ENCODE measurements at places on chromosomes 5 and 9.

GRCh38 chr5:100517301-100517974 is 17.7 kb upstream of the FAM174A start:
- DNase-seq = no peak

GRCh38 chr5:136006761-136007251 is 22.0 kb upstream of the TGFBI start:
- peak; percentile 74 for DNase-seq

DNA sequence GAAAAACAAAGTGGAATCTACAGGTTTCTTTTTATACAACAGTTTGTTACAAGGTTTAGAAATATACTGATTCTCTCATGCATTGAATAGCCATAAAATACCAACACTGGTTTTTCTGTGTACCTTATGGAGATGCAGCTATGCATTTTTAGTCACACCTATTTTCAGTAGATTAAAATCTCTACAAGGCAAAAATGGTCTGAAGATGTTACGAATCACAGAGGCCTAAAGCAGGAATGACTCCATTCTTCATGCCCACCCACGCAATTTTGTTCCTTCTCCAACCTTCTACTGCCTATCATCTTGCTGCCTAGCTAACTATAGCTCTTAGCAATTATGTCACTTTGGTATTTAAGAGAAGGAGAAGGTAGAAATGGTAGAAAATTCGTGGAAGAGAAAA is 9.9 kb downstream of the PLK2 start:
- no peak for DNase-seq

GRCh38 chr9:127976498-127976897 is 4.3 kb downstream of the EEIG1 start:
- no peak for DNase-seq

- no peak for DNase-seq
Measured at GRCh38 chr5:63524281-63524680, 438.0 kb downstream of the HTR1A start.

DNA sequence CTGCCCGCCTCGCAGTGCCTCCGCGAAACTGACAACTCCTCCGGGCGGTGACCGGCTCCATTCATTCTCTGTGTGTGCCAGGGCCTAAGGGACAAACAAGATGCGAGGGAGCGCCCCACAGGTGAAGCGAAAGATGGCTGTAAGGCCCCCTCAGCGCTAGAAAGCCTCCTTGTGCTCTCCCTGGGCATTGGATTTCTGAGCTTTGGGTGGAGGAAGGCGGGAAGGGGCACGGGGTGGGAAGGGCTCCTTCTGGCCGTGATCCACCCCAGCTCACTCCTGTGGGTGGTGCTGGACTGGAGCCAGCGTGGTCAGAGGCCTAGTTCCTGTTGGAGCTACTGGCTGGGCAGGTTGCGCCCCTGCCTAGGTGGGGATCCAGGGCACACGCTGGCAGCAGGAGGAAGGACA is 943 bp downstream of the GALNT12 start:
- no peak for DNase-seq

DNA sequence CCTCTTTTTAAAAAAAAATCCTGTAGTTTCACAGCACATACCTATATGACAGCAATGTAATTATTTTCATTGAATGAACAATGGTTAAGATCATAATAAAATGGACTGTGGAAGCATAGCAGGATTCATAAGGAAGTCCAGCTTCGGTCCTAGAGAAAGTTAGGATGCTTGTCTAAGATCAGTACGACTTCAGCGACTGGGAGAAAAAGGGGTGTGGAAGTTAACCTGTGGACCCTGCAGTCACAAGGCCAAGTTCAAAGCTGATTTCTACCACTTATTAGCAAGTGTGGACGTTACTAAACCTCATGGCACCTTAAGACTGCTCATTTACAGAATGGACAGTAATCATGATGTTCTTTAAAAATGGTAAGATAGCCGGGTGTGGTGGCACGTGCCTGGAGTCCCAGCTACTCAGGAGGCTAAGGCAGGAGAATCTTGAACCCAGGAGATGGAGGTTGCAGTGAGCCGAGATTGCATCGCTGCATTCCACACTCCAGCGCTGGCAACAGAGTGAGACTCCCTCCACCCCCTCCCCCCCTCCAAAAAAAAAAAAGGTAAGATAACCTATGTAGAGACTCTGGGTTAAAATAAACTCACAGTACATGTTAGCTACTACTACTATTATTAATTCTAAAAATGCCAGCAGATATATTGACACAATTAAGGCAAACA is 71.6 kb upstream of the PCA3 start:
- DNase-seq = no peak

DNA sequence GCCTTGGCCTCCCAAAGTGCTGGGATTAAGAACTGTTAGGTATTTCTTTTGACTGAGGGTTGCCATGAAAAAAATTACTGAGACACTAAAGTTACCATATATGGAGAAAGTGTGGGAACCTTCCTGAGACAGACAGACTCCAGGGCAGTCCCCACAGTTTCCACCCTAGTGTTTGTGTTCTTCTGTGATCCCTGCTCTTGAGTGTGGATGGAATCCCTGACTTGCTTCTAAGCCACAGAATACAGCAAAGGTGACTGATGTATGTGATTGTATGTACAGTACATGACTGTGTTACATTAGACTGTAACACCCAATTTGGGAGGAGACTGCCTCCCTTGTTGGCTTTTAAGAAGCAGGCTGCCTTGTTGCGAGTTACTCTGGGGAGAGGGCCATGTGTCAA is 24.7 kb upstream of the ADAM19 start:
- no peak for DNase-seq

- DNase-seq = no peak
Measured at GRCh38 chr5:167934551-167934971, 356.9 kb upstream of the WWC1 start.

DNA sequence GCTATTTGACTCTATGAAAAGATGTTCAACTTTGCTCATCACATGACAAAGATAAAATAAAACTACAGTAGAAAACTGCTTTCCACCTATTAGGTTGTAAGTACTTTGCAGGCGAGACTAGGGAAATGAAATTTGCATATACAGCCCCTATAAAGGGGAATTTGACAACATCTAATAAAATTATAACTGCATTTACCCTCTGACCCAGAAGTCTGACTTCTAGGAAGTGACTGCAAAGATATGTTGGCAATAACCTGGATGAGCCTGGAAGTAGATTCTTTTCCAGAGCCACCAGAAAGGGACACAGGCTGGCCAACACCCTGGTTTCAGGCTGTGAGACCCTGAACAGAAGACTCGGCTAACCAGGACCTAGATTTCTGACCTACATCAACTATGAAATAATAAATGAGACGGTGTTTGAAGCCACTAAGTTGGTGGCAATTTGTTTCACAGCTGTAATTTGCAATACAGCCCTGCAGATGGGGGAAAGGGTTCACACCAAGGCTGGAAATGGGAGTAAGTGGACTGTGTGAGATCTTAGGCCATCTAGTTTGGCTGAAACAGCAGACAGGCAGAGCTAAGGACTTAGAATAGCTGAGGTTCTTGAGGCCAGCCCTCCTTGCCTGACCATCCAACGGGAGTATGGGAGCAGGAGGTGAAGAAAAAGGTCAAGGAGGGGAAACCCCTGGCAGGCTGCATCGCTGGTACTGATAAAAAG is 106.6 kb downstream of the SIL1 start:
- DNase-seq = no peak

DNA sequence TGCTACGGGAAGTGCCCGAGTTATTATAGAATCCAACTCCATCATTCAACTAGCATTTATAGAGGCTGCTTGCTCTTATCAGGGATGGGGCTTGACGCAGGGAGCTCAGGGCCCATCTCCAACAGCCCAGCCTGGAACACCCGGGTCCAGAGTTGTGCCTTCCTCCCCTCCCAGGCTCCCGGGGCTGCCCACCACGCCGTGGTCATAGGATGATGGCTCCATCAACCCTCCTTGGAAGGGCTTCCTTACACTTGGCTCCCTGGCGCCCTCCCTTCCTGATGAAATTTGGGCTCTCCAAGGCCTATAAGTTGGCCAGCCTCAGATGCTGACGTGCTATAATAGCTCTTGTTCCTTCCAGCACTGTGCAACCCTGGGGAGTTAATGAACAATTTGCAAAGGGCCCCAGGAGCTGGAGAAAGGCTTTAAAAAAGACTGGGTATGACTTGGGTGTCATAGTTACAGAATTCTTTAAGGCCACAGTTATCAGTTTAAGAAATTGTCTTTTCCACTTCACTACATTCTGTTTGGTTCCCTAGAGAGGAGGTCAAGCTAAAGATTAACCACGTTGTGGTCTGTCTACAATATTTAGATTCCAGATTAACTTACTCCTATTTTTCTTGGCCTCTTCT is 42.5 kb upstream of the GADD45G start:
- no peak for DNase-seq

GRCh38 chr5:133794771-133795415 is 173.5 kb downstream of the C5orf15 start:
- DNase-seq = no peak

DNA sequence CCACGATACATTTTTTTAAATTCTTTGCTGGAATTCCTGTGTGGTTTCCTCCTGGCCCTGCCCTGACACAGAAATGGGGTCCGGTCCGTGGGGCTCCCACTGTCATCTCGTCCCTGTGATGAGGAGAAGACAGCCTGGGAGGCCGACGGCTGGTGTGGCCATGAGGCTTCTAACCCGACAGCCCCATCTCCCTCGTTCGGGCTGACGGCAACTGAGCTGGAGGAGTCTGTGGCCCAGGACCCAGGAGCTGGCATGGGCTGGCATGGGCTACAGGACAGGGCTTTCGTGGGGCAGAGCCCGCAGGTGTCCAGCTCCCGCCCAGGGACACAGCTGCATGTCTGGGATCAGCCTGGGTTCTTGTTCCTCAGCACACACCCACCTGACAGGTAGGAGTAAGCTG is 13.8 kb downstream of the LCN9 start:
- no peak for DNase-seq

DNA sequence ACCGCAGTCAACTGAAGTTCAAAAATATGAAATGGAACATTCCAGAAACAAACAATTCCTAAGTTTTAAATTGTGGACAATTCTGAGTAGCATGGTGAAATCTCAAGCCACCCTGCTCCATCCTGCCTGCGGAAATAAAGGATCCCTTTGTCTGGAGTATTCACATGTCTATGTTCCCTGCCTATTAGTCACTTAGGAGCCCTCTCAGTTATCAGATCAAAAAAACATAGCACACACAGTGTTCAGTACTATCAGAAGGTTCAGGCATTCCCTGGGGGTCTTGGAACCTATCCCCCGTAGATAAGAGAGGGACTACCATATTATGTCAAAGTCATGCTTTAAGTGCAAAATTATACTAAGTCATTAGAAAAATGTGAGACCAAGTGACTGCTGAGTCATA is 300.8 kb downstream of the SEMA5A start:
- DNase-seq = no peak

DNA sequence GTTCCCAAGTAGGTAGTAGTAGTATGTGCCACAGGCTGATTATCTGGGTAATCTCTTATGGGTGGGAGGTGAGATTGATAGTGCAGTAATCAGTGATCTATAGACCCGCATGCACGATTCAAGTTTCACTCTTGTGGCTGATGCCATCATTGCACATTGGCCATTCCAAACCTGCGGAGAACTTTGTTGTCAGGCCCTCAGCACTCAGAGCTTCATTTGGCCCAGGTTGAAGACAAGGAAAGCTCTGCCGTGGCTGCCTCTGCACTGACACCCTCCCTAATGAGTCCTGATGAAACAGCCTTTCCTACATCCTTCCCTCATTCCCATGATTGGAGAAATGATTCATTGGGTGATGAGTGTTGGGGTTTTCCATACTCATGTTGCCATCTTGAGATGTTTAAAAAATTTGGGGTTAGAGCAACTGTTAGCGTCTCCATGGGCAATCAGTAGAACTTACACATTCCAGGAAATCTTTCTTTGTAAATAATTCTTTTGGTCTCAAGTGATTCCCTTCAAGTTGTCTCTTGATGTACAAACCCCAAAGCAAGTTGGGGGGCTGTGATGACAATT is 22.9 kb downstream of the PROP1 start:
- peak; percentile 9 for DNase-seq

DNA sequence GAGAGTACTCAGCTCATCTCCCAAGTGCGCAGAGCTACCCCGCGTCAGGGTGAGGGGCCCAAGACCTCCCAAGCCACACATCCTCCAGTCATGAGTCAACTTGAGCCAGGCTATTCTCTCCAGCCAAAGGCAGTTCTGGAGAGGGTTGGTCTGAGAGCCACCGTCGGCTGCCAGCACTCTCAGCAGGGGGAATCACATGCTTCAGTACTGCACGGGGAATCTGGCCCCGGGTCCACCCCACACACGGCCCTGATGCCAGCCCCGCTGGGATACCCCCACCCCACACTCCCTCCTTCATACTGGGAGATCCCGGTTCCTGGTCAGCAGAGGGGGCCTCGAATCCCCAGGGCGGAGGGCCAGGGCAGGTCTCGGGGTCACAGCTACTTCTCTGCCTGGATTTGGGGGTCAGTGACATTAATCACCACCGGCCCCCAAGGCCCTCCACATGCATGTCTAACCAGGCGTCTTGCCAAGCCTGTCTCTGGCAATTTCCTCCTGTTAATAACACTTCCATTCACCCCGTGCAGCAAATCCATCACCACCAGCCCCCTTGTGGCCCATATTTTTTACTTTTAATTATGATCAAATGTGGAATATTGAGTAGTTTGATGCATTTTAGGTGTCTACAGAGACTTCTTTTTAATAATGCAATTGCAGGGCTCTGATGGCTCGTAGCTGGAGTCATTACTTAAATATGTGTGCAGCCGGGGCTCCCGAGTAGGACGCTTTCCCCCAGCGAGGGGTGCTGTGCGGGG is 102.9 kb upstream of the PPP1R26 start:
- no peak for DNase-seq

- DNase-seq = no peak
Measured at GRCh38 chr9:25322142-25322541, 356.1 kb downstream of the TUSC1 start.

DNA sequence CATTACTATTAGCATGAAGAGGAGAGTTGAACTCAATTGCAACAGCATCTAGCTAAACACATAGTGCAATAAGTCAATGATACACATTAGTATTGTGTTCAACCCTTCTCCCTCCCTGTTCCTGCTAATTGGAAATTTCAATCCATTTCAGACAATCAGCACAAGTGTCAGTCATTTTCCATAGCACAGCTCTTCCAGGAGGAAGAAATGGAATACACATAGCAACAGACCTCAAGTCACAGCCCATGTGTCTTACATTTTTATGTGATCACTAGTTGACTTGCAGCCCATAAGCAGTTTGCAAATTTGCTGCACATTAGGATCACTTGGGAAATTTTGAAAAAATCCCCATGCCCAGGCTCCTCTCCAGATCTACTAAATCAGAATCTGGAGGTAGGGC is 636.9 kb downstream of the TLE4 start:
- DNase-seq = no peak

DNA sequence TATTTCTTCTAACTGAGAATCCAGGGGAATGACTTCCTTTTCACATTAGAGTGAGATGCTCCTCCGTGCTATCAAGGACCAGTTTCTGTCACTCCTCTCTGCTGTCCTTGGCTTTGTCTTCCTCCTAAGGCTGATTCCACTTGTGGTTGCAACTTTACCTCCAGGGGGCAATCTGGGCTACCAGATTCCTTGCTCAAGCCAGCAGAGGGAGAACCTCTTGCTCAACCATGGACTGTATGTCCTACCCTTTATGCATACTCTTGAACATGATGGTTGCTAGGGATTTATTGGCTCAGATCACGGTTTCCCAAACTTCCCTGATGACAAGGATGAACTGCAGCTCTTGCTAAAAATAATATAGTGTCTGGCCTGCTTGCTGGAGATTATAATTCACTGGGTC is 24.0 kb downstream of the NNT start:
- DNase-seq = no peak

All from fibroblast of skin of left biceps (primary cell).